RWPE2 (cell line): ENCODE measurements at places on chromosomes 5 and 9.

GRCh38 chr5:150408231-150408943 lies 4.3 kb downstream of the CD74 start:
- DNase-seq, result no peak

DNA sequence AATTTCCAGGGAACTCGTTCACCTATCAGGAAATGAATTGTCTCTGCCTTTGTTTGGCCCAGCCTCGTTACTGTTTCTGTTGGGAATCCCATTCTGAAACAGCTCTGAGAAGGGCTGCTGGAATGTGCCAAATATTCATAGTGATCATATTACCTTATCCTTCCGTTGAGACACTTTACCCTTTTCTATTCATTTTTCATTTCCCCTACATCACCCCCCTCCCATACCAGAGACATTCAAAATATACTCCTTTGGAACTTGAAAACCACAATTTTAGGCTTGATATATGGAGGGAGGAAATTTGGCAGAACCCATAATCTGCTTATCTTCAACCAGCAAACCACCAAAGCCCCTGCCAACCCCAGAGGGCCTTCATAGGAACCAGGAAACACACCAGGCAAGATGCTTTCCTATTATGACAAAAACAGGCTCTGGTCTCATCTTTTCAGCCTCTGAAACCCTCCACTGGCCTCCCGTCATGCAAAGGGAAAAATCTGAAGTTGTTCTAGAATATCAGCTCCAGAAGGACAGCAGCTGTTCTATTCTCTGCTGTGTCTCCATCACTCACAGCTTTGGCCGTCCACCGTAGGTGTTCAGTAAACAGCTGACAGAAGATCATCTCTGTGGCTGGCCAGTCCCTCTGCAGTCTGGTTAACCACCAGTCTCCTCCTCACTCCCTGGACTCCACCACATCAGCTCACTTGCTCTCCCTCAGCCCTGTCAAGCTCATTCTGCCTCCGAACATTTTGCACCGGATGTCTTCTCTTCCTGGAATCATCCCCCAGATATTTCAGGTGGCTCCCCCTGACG lies 217.2 kb upstream of the WWC1 start:
- DNase-seq, result no peak

- DNase-seq, result no peak
Observed at GRCh38 chr5:13558408-13558807, 386.1 kb downstream of the DNAH5 start.

GRCh38 chr5:127085371-127085770 lies 12.1 kb upstream of the C5orf63 start:
- DNase-seq, result no peak

GRCh38 chr9:113613815-113614413 lies 150.4 kb downstream of the RGS3 start:
- DNase-seq, result no peak
